ENCODE measurements at places on chromosomes 3 and 15.

- no peak for DNase-seq
These were observed 10.3 kb upstream of the STAB1 start for GRCh38 chr3:52484680-52485461.

GRCh38 chr3:33629219-33629618 is 88.8 kb downstream of the CLASP2 start:
- DNase-seq: no peak

DNA sequence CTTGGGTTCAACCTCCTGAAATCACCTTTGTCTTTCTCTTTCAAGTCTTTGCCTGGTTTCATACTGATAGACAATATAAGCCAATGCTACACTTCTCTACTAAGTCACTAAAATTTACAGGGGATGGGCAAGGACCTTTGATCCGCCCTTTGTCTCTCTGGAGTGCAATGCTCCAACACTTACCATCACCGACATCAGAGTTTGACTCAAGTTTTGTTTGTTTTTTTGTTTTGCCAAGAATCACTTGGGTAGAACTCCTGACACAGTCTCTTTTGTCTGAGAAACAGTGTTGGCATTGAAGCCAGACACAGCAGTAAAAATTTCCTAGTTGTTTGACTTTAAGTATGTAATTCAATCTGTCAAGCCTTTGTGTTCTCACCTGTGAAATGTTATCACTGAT is 29.3 kb downstream of the NFKBIZ start:
- DNase-seq: no peak

DNA sequence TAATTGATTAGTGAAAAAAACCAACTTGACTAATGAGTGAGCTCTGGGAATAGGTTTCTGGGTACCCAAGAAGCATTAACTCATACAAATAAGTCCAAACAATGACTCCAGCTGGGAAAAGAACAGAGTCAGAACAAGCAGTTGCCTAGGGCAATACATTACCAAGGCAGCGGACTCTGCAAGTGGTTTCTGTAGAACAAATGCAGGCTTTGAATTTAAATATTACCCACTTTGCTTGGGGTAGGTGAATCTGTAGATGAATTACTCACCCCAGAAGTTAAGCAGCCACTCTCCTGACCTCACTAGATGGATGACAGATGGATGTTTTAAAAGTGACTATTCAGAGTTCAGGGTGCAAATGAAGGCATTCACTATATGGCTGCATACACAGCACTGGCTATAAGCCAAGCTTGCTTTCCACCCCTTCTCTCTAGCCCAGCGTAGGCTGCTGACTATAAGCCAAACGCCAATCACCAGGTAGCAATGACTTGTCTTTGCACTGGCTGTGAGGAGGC is 73.1 kb upstream of the BHLHE40 start:
- no peak for DNase-seq

DNA sequence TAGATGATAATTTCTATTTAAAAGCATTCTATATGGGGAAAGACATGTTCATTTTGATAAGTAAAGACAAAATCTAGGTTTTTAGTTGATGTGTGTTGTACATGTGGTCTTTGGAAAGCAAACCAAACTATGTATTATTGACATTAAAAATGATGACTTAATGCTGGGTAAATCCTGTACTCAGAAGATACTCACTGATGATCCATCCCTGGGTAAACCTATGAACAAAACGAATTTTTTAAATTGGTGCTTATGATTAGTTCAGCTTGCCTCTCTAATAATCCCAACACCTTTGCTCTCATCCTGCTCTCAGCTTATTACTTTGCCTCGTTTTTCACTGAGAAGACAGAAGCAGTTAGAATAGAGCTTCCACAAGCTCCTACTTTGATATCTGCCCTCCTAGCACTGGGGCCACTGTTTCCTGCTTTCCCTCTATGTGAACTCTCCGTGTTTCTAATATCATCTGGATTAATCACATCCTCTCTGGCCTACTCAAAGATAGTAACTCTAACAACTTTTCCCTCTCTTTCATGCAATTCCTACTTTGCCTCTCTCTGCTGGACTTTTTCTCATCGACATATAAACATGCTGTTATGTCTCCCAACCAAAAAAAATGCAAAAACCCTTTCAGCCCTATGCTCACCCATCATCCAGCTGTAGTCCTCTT is 29.3 kb downstream of the RARRES1 start:
- no peak for DNase-seq

DNA sequence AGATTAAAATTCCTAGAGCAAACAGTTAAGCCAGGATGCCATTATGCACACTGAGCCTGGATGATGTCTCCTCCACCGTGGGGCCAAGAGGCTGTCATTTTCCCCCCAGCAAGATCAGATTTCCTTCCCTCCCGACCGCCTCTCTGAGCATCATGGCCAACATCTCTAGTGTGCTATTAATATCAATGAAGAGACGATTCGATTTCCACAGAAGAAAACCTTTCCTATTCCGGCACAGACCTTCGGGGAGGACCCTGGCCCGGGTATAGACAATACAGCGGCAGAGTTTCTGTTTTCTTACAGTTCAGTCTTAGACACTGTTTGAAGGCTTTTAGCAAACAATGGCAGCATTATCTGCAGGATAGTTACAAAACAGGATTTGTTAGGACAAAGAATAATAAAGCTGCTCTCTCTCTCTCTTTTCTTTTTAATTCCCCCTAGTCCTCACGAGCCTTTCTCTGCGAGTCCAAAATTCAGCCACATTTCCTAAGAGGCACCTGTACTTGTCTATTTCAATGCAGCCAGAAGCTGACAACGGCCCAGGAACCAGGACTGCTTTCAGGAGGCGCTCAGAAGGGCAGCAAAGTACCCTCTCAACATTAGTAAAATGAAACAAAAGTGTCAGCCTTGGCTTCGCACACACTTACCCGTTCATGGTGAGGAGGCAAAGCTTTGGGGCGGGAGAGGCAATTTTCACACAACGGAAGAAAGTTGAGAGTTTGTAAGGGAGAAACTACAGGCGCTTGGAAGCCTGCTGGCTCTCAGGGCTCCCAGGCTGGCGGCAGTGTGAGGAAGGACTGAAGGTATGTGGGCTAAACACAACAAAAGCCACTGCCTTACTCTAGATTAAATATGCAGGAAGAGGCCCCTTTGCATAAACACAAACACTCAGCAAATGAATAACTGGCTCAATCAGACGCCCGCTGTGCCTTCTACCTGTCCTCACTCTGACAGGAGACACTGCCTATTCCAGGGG is 278.0 kb downstream of the FOXP1 start:
- DNase-seq: peak; percentile 33

DNA sequence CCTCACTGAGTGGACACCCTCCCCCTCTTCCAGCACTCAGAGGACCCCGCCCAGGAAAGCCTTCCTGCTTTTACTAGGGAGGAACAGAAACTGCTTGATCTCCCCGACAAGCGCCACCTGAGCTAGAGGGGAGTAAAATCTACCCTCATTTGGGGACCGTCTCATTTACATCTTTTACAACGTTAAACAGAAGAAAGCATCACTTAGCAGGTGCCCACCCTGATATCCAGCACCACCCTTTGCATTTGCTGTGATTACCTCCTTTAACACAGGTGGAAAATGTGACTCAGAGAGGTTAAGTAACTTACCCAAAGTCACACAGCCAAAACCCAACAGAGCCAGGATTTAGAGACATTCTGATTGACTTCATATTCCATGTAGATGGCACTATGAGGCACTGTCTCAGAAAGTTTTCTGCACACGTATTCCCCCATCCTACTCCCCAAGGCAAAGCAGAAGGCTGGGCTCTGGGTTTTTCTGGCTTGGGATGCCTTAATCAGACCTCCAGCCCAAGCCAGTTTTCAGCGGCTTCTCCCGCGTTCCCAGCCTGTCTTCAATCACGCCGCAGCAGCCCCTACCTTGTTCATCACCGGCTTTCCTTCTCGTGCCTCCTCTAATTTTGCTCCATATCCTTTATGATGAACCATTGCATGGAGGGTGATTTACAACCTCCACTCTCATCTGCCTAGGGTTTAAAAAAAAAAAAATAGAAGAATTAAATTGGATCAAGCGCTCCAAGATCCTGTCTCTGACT is 314.6 kb upstream of the PROK2 start:
- DNase-seq: no peak

DNA sequence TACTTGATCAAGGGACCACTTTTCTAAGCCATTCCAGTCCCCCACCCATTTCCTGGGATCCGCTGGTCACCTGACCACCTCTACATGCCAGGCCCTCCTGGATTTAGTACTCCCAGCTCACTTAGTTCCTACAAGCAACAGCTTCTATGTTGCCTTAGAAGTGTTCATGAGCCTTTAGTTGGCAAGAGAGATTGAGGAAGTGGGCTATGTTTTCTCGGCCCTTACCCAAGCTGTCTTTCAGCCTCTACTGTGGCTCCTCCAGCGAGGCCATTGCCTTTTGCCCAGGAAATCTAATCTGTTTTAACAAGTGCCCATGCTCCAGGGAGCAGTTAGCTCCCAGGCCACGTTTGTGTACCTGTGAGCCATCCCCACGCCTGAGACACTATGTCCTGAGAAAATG is 4.5 kb upstream of the PRKAR2A start:
- no peak for DNase-seq

- no peak for DNase-seq
These were observed 90.2 kb downstream of the CHSY1 start for GRCh38 chr15:101161656-101162055.

DNA sequence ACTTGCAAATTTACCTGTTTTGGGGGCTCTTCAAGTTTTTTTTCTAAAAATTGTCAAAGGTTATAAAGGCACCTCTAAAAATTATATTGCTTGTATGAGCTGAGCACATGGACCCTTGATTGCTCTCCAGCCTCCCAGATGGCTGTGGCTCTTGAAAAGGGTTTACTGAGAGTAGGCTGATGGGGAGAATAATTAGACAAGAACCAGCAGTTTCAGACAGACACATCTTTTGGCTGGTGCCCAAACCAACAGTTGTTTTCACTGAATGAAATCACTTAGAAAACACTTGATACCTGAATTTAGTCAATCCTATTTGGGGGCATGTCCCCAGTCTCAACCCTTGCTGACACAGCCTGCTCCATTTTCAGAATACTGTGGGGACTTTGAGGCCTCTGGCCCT is 217.6 kb downstream of the KBTBD8 start:
- no peak for DNase-seq

- DNase-seq: no peak
These were observed 292.4 kb downstream of the PDCD6IP start for GRCh38 chr3:34090876-34091275.

DNA sequence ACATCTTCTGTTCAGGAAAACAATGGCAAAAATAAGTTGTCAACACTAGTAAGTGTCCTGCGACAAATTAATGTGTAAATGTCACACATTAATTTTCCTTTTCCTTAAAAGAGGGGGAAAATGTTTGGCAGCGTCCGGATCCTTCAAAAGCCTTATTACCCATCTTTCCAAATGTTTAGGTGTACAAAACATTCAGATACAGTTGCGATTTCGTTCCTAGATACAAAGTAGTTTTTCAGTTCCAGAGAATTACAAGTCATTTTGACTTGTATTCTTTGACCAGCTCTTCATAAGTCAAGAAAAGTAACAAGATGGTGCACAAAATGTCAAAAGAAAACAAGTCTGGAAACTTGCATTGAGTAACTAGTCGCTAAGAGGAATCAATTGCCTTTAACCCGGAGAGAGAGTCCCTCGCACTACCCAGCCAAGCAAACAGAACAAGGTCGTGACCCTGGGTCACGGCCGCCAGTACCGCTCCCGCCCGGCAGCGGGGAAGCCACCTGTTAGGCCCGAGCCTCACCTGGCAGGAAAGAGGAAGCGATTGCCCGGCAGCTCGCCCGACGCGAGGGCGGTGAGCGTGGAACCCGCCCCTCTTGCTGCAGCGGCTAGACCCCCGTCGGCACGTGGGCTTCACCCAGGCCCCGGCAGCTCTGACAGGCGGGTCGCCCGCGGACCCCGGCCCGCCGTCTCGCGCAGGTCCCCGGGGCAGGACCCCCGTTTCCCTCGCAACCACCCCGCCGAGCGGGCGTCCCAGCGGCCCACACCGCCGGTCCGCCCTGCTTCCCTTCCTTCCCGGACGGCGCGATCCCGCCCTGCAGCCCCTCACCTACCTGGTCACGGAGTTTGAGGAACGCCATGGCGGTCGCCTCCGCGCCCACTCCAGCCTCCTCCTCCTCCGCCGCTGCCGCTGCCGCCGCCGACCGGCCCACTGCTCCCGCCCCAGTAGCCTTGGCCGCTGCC is 61.0 kb upstream of the ANKRD28 start:
- DNase-seq: peak; percentile 61

- peak; percentile 89 for DNase-seq
These were observed 5.2 kb downstream of the LINS1 start for GRCh38 chr15:100596792-100597191.

DNA sequence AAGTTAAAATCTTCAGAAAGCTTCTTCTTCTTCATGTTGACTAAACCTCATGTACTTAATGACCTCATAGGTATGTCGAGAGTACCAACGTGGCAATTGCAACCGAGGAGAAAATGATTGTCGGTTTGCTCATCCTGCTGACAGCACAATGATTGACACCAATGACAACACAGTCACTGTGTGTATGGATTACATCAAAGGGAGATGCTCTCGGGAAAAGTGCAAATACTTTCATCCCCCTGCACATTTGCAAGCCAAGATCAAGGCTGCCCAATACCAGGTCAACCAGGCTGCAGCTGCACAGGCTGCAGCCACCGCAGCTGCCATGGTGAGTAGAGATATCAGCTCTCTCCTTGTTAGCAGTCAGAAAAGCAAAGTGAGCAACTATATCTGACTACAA is 176.5 kb downstream of the MBNL1 start:
- no peak for DNase-seq

GRCh38 chr3:149170672-149171071 is 41.2 kb downstream of the HPS3 start:
- DNase-seq: no peak

DNA sequence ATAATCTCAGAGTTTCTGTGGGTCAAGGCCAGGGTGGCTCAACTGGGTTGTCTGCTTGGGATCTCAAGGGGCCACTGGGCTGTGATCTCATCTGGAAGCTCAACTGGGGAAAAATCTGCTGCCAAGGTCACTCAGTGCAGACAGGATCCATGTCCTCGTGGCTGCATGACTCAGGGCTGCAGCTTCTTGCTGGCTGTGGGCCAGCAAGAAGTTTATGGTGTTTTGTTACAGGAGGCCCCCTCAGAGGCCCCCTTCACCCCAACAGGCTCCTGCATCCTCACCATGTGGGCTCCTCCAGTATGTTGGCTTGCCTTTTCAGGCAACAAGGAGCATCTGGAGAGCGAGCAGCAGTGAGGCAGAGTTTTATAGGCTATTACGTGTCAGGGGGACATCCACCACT is 14.6 kb downstream of the OCA2 start:
- no peak for DNase-seq

GRCh38 chr3:23739536-23739935 is 66.2 kb upstream of the UBE2E1 start:
- no peak for DNase-seq

Data from stimulated activated CD4-positive, alpha-beta T cell treated with anti-CD3 and anti-CD28 coated beads, Interleukin-4, amount 100 ng/mL, for 1 hour (primary cell).